NCI-H146 (cell line): ENCODE measurements at places on chromosomes 5 and 9.

DNA sequence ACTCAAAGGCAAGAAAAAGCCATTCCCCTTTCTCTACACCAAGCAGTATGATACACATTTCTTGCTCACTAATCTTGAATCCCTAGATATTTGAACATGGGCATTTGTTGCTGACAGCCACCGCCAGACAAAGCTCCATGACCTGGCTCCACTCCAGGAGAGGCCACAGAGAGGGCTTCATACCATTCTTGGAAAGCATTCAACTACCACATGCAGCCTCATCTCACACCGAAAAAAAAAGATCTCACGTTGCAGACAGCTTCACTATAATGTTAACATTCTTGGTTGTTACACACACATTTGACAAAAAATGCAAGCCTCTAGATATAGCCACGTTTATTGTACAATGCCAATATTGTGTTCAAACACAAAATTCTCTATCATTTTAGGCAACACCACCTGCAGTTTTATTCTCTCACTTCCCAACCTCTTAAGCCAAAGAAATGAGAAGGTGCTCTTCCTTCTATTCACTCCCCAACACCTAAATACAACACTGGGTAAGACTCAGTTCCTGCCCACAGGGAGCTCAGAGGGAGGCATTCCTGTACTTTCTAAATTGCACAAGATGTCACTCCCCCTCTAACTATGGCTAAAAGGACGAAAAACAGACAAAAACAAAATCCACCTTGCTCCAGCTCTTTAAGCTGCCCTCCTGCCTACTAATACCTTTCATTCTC lies 222.4 kb downstream of the TSSK1B start:
- DNase-seq, result no peak

DNA sequence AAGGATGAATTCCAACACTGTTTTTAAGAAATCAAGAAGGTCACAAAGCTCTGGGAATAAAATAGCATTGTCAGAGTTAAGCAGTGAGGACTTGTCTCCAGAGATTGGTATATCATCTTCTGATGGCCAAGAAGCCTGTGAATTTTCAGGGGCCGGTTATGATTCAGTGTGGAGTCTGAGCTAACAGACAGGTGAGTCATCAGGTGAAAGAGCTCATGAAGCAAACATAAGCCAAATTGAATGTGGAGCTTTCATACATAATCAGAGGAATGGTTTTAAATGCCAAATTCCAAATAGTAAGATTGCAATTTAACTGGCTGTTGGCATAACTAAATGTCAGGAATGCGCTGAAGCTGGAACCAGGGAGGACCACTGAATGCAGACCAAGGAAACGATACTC lies 494.2 kb downstream of the MTRR start:
- DNase-seq, result no peak

DNA sequence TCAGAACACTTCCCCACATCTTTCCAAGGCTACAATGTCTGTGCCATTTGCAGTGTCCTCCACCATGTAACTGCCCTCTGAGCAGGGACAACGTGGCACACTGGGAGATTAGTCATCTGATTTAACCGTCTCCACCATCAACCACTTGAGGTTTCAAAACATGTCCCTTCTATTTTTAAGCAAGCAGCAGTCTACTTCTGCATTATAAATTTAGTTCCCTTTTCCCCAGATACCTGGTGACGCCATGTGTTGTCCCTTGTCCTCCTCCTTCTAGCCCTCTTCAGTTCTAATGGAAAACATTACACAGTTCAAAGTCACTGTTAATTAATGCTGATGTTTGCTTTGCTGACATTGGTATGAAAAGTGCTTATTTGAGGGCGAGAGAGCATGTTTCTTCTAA lies 52.8 kb downstream of the ATP10B start:
- no peak for DNase-seq

DNA sequence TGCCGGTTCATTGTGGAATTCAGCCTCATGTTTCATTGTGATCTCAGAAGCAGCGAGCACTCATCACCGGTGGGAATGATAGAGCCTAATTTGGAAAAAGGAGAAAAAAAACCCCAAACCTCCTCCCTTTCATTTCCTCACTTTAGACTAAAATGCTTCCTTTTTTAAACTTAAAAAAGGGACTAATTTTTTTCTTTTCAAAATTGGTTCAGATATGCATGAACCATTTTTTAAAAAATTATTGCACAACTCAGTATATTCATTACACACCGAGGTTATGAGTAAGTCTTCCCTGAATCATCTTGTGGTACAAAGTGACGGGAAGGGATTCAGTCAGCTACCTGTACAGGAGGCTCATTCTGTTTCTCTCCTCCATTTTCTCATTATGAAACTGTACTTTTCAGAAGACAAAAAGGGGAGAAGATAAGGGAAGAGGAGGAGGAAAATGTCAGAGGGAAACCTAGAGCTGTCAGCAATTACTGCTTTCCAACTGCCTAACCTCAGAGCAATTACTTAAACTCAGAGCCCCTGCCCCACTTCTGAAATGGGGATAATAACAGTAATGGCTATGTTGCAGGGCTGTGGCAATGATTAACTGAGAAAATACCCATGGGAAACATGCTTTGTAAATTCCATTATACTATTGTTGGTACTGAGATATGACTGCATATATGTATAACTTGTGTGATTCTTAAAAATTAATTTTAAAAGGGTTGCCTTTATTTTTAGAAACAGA lies 24.0 kb downstream of the GALNT10 start:
- no peak for DNase-seq

DNA sequence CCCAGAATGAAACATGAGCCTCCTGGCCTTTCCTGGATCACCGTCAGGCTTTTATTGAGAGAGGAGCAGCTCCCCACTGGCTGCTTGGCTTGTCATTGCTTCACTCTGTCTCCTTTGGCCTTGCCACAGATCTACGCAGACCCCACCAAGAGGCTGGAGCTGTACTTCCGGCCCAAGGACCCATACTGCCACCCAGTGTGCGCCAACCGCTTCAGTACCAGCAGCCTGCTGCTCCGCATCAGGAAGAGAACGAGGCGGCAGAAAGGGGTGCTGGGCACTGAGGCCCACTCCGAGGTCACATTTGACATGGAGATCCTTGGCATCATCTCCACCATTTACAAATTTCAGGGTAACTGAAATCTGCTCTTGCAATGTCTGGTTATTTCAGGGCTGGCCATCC lies 11.2 kb downstream of the GTF3C5 start:
- no peak for DNase-seq

GRCh38 chr9:77848404-77848803 lies 183.2 kb downstream of the GNAQ start:
- no peak for DNase-seq

DNA sequence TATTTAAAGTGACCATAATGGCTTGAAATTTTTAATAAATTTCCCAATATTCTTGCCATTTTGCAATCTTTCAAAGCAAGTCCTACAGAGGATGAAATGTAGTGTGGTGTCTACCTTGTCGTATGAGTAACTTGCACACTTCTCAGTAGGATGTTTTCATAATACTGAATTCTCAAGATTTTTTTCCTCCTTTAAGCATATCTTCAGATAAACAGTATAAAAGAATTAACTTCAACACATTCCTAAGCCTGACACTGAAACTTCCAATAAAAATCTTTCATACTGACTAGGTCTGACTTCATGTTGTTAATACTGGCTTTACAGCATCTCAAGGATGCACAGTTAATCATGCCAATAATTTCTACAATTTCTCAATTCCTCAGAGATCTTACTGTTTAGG lies 62.0 kb downstream of the DROSHA start:
- no peak for DNase-seq

GRCh38 chr5:132883261-132883834 lies 9.9 kb downstream of the LEAP2 start:
- DNase-seq, result peak; percentile 41

DNA sequence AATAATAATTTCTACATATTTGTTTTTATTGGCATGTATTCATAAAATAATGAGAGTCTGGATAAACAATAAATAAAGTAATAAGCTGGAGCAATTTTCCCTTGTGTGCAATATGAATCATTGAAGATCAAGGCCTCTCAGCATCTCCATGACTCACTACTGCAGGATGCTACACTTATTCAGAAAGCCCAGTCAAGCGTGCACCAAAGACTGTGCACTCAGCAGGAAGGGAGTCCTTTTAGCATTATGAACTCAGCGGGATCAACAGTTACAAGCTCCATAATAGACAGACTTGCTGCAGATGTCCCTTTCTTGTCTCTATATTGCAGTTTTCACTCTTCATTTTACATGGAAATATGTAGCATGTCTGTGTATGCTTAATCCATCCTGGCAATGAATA lies 485.3 kb downstream of the CDH9 start:
- peak; percentile 99 for DNase-seq

GRCh38 chr5:115657881-115658233 lies 32.0 kb upstream of the TMED7 start:
- no peak for DNase-seq

- DNase-seq, result no peak
These were observed 61.4 kb downstream of the ARHGEF28 start for GRCh38 chr5:73687357-73687756.

DNA sequence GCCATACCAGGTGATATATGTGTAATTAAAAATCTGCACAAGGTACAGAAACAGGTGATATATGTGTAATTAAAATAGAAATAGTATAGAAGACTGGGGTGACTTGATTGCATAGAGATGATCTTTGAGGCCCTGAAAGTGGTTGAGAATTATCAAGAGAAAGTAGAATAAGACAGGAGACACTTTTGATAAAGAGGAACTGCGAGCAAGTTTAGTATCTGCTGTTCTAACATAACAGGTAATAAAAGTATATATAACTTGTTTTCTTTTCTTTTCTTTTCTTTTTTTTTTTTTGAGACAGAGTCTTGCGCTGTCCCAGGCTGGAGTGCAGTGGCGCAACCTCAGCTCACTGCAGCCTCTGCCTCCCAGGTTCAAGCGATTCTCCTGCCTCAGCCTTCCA lies 5.4 kb downstream of the SNX2 start:
- DNase-seq, result no peak

- DNase-seq, result no peak
These were observed 221.6 kb downstream of the MAT2B start for GRCh38 chr5:163727028-163727427.

GRCh38 chr5:26763215-26763614 lies 275.2 kb downstream of the CDH9 start:
- no peak for DNase-seq

DNA sequence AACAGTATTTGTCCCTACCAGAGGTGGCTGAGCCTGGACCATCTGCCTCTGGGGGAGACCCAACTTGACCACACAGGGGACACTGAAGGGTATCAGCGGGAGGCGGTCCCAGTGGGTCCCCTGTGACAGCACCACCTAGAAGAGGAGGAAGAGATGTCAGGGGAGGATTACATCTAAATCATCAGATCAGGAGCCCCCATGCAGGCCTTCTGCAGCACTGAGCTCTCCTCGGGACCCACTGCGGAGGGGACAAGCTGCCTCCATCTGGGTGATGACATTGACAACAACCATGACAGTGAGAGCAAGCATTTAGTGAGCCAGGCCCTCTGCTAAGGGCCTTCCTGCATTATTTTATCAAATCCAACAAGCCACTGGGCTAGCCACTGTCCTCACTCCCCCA lies 12.3 kb downstream of the ORM2 start:
- no peak for DNase-seq

GRCh38 chr5:7856855-7857254 lies 5.9 kb upstream of the CFAP90 start:
- DNase-seq, result peak; percentile 11

- no peak for DNase-seq
These were observed 43.3 kb downstream of the TMC1 start for GRCh38 chr9:72564479-72565281.

DNA sequence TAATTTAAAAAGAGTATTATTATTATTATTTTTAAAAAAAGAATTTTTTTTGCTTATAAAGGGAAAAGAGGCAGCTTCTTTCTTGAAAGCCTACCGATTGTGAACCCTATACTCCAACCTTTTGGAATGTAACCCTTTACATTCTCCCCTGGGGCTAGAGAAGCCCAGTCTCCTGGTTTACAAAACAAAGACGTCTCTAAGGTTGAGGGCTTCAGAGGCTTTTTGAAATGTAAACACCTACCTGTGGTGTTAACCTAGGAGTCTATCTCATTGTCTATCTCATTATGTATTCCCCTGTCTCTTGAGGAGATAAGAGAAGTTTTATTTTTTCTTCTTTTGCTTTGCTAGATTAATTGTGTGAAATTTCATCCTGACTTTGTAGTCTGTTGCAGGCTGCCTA lies 4.7 kb downstream of the TNFSF8 start:
- no peak for DNase-seq

DNA sequence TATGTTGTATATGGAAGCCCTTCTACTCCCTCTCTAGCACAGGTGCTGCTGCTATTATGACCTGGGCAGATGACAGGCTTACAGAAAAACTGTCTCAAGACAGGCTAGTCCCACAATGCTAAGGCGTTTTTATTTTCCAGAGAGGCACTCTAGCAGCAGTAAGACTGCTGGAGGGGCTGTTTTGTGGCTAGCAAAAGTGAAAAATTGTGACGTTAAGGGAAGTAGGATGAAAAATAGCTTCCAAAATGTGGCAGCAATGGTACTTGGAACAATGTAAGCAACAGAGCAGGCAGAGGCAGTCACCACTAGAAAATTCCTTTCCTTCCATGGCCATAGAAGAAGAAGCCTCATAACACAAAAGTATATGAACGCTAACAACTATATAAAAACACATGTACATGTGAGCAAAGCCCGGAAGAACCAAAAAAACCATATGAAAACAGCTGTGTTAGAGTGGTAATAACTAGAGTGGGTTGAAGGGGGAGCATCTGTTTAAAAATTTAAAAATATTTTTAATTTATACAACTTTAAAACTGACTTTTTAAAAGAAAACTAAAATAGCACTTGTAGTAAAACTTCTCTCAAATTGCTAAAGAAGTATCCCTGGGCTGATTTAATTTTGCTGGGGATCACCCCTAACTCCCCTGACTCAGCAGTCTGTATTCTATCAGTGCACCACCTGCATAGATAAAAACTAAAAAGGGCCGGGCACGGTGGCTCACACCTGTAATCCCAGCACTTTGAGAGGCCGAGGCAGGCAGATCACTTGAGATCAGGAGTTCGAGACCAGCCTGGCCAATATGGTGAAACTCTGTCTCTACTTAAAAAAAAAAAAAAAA lies 30.6 kb downstream of the CLINT1 start:
- no peak for DNase-seq

DNA sequence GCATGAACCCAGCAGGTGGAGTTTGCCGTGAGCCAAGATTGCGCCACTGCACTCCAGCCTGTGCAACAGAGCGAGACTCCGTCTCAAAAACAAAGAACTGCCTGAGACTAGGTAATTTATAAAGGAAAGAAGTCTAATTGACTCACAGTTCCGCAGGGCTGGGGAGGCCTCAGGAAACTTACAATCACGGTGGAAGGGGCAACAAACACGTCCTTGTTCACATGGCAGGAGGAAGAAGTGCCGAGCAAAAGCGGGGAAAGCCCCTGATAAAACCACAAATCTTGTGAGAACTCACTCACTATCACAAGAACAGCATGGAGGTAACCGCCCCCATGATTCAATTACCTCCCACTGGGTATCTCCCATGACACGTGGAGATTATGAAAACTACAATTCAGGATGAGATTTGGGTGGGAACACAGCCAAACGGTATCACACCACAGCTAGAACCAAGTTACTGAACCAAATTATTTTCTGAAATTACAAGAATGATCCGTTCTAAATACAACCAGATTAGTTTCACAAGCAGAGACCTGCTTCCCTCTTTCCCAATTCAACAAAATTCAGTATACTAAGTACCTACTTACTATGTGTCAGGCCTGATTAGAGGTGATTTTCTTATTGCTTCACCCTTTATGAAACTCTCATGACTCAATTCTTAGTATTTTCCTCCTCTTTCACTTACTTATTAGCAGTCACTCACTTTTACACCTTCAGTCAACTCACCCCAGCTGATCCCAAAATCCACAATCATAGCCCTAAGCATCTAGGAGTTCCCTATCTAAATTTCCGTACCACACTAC lies 8.4 kb downstream of the UBTD2 start:
- DNase-seq, result no peak

GRCh38 chr9:134618163-134618832 lies 23.3 kb upstream of the COL5A1 start:
- no peak for DNase-seq
